ENCODE measurements at places on chromosomes 2 and 18.

DNA sequence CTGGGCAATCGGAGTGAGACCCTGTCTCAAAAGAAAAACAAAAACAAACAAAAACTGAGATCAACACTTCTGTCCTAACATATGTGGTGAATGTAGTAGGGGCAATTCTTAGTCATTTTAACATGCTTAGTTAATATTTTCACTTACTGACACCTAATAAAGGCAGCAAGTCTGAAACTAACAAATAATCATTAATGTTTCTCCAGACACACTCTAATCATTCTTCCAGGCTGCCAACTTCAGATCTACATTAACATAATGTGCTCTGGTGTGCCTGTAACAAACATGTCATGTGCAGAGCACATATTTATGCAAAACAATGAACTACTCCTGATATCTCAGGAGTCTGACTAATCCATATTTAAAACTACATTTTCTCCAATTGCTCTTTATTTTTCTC is 6.0 kb downstream of the KRCC1 start:
- DNase-seq: no peak

GRCh38 chr2:113056521-113056920 is 2.5 kb upstream of the IL36RN start:
- DNase-seq: no peak

GRCh38 chr2:79721966-79722365 is 209.1 kb downstream of the CTNNA2 start:
- DNase-seq: no peak

DNA sequence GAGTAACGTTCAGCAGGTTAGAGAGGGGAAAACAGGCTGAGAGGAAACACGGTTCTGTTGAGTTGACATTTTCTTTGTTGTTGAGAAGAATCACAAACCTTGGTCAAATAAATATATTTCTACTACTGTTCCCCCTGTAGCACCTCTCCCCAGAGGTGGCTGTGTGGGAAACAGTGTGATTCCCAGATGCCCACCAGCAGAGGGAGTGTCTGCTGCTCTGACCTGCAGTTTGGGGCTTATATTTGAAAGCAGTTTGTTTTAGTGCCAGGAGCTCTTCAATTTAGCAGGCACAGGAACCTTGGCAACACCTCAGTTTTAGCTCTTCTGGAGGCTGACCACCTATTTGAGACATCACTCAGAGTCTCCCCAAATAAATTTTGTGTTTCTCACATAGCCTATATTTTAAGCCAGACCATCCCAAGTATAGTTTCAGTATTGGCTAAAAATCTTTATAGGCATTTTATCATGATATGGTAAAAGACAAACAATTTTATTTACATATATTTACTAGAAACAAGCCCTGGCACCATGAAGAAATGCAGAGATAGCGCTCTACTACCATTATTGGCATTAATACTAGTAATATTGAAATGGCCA is 75.7 kb downstream of the PIK3C3 start:
- DNase-seq: no peak

DNA sequence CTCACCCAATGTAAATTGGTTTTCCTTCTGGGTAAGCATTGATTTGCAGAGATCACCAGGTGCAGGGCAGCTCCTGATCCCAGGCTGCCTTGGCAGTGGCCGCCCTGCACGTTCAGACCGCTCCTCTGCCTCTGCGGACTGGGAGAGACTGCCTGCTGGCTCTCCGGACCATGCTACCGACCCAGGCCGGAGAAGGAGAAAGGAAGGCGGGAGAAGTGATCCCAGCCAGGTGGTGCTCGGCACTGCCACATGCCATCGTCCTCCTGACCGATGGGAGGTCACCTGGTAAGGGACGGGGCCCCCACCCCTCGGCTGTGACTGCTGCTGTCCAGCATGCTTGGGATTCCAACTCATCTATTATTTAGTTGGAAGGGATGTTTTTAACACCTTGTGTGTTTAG is 108.1 kb upstream of the POU3F3 start:
- no peak for DNase-seq

DNA sequence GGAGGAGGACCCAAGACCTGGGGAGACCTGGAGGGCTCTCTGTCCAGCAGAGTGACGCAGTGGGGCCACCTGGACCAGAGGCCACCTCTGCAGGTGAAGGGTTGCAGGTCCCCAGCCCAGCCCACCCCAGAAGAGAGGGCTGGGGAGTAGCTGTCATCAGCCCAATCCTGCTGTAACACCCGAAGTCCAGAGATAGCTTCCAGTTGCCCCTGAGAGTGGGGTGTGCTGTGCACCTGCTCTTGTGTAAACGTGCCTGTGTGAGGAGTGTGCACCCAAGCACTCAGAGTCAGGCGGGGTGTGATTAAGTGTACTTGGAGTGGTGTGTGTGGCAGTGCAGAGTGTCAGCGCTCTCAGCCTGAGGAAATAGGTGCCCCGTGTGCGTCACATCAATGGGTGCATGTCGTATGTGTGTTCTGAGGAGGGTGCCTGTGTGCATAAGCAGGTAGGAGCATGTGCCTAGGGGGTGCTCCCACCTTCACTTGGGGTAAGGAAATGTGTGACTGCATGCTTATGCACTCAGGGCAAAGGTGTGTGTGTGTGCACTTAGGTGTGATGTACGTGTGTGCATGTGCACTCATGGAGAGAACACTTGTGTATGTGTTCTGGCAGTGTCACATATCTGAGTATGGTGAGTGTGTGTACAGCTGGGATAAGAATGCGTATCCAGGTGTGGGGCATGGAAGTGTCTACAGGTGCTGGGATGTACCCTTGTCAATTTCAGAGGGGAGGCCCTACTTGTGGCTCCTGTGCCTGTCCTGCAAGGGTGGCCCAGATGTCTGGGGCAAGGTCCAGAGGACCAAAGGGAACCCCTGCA is 672 bp downstream of the ATP6V1B1 start:
- no peak for DNase-seq

DNA sequence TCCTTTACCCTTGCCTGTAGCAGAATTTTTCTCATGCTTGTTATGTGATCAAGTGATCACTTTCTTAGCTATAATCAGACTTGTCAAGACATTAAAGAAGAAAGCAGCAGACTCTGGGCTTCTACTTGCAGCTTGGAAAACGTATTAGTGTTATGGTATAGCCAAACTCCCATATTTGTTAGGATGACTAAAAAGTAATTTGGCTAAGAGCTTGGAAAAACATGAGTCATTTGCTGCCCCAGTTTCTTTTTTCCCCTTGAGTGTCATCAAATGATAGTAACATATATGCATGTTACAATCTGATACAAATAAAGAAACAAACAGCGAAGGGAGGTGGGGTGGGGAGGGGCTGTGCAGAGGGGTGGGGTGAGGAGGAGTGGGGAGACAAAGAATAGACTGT is 155.5 kb downstream of the IKZF2 start:
- no peak for DNase-seq

DNA sequence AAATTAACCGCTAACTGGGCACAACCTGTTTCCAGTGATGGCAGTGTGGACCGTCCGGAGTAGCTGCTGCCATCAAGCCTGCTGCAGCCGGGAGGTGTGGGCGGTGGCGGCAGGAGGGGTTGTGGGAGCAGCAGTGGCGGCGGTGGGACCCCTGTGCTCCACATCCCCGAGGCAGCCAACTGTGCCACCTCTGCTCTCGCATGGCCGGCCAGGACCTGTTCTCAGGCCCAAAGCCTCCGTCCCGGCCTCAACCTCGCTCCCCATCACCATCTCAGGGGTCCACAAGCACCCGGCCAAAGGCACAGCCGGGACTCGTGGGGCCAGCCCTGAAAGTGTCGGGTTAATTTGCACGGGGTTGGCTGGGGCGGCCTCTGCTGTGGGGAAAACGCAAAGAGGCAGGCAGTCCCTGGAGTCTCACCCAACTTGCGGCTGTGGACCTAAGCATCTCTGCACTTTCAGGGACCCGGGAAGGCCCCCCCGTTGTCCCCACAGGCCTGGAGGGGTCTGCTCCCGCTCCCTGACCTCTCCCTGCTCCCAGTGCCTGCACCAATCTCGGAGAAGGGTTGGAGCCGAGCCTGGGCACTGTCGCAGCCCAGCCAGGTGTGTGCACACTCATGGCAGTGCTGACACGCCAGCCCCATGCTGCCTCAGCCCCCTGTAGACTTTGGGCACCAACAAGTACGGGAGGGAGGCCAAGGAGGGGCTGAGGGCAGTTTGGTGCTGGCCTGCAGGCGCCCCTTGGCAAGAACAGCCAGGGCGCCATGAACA is 44.4 kb upstream of the PEX13 start:
- no peak for DNase-seq

- DNase-seq: no peak
Measured at GRCh38 chr2:240635998-240636547, 10.8 kb downstream of the GPR35 start.

GRCh38 chr18:48031641-48032040 is 101.2 kb upstream of the SMAD2 start:
- no peak for DNase-seq

DNA sequence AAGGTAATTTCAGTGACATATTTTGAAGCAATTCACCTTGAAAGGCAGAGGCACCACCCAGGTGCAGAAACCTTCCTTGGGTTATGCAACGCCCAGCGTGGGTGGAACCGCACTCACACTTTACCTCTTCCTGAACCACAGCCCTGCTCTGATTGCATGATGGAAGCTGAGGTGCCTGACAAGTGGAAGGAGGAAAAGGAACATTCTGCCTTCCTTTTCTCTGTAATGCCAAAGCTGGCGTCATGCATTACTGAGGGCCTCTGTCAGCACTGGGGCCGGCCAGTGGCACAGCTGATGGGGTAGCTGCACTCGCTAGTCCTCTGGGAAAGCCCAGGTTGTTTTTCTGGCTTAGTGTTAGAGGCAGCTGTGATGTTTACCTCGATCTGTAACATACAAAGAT is 266.5 kb downstream of the NEDD4L start:
- DNase-seq: no peak

DNA sequence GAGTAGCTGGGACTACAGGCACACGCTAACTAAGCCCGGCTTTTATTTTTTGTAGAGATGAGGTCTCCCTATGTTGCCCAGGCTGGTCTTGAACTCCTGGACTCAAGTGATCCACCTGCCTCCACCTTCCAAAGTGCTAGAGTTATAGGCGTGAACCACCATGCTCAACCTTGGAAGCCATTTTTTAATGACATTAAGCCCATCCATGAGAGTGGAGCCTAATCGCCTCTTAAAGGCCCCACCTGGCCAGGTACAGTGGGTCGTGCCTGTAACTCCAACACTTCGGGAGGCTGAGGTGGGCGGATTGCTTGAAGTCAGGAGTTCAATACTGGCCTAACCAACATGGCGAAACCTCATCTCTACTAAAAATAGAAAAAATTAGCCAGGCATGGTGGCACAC is 41.6 kb upstream of the TFCP2L1 start:
- no peak for DNase-seq

GRCh38 chr2:15673919-15674636 is 82.4 kb downstream of the DDX1 start:
- no peak for DNase-seq

DNA sequence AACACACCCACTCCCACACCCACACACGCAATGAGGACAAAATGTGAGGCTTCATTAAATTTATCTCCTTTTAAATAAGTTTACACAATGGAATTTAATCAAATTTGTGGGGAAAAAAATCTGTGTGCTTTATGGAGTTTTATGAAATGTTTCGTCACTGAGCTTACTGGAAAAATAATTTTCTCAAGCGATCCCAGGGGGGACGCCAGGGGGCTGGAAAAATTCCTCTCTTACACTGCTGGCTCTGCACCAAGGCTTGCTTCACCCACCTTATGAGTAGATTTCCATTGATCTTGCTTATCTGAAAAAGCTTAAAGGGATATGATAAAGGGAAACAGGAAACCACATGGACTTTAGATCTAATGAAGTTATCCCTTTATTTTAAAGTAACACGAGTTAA is 95.5 kb downstream of the CABYR start:
- no peak for DNase-seq

GRCh38 chr2:25651066-25651465 is 22.3 kb downstream of the DTNB start:
- DNase-seq: no peak

DNA sequence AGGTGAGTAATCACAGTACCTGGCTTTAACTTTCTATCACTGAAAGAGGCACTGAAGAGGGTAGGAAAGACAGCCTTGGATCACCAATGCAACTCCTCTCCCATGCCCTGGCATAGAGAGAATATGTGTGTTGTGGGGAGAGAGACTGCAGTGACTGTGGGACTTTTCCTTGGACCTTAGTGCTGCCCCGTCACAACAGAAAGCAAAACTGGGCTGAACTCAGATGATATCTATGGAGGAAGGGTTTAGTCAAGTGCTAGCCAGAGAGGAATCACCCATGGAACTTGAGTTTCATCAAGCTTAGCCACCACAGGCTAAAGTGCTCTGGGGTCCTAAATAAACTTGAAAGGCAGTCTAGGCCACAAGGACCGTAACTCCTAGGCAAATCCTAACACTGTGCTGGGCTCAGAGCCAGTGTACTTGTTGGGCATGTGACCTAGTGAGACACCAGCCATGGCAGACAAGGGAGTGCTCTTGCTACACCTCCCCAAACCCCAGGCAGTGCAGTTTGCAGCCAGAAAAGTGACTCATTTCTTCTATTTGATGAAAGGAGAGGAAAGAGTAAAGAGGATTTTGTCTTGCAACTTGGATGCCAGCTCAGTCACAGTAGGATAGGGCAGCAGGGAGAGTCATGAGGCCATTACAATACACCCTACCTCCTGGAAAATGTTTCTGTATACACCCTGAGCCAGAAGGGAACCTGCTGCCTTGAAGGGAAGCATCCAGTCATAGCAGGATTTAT is 105.8 kb upstream of the SPOPL start:
- no peak for DNase-seq

DNA sequence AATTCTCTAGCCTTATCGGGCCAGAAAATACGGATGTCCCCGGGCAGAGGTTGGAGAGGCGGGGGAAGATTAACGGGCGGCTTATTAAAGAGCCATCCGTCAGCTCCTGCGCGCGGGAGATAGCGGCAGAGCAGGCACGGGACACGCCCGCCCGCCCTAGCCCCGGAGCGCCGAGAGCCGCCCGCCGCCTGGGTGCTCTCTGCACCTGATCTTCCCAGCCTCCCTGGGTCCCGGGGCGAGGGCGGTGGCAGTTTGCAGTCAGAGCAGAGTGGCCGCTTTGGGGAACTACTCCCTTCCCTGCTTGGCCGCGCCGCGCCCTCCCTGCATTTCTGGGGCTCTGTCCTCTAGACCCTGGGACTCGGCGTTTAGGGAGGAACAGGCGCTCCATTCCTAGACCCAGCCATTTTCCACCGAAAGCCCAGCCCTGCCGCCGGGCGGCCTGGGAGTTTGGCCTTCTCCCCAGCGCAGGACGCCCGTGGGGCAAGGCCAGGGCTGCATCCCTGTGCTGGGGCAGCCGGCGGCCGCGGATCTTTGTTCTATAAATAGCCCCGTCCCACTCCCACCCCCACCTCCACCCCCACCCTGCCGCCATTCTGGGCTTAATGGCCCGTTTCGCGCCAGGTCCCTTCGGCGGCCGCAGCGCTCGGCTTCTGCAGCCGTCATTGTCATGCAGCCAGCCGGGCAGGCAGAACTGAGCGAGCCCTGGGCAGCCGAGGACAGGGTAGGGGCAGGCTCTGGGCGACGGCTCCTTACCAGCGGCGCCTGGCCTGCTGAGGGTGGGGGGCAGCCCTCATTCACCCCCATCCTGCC is 6.6 kb downstream of the GAD1 start:
- DNase-seq: no peak
